ENCODE measurements at places on chromosomes 6 and 20.
A peak's percentile ranks its signal among the peaks of the same experiment; 100 is the strongest.

DNA sequence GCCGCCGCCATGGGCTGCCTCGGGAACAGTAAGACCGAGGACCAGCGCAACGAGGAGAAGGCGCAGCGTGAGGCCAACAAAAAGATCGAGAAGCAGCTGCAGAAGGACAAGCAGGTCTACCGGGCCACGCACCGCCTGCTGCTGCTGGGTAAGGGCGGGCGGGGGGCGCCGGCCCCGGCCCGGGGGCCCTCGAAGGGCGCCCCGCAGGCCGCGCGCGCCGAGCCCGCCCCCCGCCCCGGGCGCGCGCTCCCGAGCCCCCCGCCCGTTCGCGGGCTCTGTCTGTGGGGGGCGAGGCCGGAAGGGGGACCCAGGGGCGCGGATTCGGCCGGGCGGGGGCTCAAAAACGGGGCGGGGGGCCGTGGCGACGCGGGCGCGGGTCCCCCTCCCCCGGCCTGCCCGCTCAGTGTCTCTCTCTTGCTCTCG lies 39.2 kb downstream of the GNAS start:
- DNase-seq = peak; percentile 19

DNA sequence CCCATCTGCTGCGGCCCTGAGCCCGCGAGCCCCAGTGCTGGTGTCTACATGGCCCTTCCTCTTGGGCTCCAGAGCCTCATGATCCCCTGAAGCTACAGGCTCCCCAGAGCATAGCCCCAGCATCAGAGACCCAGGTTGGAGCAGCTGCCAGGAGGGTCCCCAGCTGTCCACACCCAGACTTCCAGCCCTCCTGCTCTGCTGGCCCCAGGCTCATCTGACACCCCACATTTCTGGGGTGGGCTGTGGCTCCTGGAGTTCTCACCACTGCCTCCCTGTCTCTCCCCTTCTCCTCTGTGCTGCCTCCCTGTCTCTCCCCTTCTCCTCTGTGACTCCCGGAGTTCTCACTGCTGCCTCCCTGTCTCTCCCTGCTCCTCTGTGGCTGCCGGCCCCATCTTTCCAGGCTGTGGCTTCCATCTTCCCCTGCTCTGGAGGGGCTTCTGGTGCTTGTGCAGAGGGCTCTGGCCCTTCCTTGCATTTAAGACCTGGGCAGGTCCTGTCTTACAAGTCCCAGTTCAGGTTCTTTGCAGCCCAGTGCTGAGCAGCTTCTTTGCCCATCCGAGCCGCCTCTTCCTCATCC lies 108.1 kb downstream of the ERMARD start:
- no peak for DNase-seq

- DNase-seq = no peak
Measured at GRCh38 chr6:79864421-79864820, 82.9 kb downstream of the ELOVL4 start.

GRCh38 chr20:17660667-17661066 lies 21.4 kb downstream of the RRBP1 start:
- DNase-seq = no peak

DNA sequence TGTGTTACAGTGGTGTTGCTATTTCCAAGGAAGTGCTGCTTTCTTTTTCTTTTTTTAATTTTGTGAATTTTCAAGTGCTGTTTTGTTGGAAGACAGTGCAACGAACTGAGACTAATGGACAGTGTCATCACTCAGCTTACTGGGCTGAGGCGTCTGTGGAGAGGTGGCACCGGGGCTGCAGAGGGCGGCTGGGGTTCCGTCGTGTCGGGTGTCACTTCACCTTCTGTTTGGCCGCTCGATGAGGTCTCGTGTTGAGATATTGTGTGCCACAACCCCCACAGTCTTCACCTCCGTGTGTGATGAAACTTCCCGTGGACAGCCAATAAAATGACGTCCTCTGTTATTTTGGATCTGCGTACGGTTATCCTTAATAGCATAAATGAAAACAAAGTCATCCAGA lies 149.4 kb upstream of the SNX9 start:
- DNase-seq = no peak

GRCh38 chr20:19934792-19935491 lies 82.2 kb upstream of the NAA20 start:
- DNase-seq = no peak

DNA sequence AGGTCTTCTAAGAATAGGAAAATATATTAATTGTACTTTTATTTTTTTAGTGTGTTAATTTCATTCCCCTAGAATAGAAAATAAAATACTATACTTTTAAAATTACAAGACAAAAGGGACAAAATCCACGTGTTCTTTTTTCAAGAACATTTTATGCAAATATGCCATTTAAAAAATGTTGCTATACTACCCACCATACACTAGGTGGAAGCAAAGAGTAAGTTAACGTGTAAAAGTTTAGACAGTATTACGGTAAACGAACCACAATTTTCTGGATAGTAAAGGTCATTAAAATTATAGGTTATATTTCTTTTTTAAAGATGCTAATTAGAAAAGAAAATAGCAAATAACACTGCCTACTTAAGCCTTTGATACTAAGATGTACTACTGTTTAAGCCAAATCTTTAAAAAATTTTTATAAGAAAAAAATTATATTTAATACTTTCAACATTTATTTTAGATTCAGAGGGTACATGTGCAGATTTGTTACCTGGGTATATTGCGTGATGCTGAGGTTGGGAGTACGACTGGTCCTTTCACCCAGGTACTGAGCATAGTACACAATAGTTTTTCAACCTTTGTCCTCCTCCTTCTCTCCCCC lies 287.6 kb downstream of the PHF3 start:
- no peak for DNase-seq

GRCh38 chr20:11140359-11140758 lies 466.6 kb upstream of the JAG1 start:
- no peak for DNase-seq

DNA sequence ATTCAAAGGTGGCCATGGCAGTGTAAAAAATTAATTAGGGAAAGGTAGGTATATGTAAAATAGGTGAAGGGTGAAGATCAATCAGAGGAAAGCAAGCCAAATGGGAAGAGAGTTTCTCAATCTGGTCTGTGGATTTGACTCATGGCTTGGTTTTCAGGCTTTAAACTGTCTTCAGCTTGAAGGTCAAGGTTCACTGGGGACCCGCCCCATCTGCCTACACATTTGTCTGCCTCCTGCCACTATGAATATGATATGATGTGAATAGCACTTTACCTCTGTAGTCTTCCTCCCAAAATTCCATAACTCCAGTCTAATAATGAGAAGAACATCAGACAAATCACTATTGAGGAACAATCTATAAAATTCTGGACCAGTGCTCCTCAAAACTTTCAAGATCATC lies 32.3 kb upstream of the THEMIS start:
- no peak for DNase-seq

DNA sequence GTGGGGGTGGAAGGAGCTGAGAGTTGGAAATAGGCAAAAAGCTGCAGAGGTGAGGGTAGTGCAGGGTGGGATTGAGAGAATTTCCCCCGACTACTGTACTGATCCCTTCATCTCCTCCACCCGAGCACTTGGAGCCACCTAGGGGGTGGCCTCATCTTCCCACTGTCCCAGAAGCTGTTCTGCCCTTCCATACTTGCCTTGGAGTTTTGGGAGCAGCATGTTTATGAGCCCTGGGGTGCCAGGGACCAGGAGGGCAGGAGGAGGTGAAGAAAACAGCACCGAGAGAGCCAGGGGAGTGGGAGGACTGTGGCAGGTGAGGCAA lies 34.0 kb upstream of the HLA-A start:
- no peak for DNase-seq

GRCh38 chr6:31532644-31533454 lies 4.1 kb downstream of the MCCD1 start:
- no peak for DNase-seq

GRCh38 chr6:51241376-51241775 lies 422.7 kb downstream of the TFAP2B start:
- no peak for DNase-seq

DNA sequence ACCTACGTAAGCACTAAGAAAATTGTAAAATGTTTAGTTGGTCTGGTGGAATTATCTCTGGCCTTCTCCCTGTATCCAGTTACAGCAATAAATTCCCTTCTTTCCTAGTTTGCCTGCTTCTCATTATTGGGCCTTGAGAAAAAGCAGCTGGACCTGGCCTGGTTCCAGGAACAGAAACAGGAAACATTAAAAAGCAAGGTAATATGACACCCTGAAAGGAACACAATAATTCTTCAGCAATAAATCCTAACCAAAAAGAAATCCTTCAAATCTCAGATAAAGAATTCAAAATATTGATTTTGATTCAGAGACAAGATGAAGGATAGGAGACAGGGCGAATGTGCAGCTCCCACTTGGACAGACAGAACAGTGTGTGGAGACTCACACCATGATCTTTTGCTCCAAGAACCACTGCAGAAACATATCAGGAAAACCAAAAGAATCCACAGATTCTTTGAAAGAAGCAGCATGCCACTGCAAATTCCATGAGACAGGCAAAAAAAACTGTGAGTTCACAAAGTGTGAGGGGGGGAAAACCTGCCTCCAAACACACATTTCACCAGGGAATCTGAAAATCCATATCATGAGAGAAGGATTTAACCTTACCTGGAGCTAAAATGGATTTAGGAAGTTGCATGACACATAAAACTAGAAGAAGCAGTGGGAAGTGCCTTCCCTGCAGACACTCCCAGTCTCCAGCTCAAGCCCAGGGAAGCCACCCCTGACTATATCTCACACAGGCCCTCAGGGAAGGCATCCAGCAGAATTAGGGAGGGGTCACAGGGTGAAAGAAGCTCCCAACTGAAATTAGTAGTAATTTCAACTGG lies 28.9 kb downstream of the TREM1 start:
- no peak for DNase-seq

DNA sequence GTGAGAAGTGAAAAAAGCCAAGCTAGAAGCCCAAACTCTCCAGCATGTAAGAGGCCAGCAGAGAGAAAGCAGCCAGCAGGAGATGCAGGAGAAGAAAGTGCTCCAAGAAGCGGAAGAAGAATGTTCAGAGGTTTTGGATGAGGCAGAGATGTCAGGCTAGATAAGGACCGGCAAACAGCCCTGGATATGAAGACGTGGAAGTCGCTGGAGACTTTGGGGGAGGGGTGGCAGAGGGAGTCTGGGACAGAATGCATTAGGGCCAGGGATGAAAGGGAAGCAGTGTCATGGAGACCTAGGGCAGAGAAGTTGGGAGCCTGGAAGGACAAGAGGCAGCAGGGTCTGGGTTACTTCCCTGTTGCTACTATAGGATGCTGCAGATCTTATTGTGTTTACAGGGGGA lies 5.3 kb upstream of the SCUBE3 start:
- no peak for DNase-seq

DNA sequence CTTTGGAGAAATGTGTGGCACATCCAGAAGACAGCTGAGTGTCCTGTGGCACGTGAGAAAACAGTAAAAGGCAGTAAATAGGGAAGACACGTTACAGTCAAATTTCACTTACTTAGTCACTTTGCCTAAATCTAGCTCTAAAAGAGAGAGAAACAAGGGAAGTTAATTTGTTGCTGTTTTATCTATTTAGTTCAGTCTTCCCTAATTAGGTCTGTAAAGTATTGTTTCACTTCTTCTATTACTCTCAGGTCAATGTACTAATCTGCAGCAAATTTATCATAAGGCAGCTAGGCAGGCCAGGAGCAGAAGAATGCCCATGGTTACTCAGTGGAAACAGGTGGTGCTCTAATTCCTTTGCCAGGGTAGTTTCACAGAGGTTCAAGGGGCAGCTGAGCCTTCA lies 124.3 kb upstream of the CNR1 start:
- no peak for DNase-seq

DNA sequence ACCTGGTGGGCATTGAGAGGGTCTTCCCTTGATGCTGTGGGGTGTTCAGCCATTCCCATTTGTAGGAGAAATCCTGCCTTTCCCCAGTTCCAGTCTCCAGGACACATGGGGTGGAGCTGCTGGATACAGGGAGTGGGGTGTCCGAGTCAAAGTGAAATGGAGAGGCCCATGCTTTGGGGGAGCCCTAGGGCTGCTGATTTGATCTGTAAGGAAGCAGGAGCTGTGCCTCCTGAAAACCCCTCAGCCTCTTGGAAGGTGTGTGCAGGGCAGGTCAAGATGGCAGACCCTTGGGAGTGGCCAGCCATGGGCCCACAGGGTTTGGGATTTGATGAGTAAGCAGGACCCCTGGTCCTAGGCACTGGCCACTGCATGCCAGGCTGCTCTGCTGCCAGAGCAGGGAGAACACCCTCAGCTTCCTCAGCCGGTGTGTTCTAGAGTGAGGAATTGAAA lies 82.0 kb downstream of the SERAC1 start:
- no peak for DNase-seq

DNA sequence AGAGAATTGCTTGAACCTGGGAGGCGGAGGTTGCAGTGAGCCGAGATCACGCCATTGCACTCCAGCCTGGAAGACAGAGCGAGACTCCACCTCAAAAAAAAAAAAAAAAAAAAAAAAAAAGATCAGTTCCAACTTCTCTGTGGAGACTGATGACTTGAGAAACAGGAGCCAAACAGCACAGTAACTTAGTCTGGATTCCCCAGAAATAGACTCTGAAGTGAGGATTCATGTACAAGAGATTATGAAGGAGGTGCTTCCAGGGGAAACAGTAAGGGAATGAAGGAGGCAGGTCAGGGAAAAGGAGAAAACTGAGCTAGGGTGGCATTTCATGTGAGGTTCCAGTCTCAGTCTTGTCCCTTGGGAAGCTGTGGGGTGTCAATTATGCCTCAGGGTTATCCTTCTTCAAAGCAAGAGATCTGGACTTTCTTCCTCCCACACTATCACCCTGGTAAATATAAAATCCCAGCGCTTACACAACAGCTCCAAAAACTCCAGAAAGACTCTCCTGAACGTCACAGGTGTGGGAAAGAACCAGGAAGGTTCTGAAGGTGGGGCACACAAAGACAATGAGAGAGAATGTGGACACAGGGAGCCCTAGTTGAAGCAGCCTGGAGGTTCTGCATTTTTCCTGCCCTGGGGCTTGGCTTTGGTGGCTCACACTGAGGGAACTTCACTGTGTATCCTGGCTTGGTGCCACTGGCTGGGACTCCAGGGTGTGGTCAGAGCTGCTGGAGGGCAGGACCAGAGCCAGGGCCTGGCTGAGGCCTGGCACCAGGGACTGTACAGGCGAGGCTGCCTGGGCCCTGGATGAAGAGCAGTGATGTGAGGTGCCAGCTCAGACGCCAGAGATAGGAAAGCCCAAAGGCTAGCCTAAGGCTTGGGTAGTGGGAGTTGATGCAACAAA lies 46.8 kb downstream of the PCNA start:
- DNase-seq = no peak

DNA sequence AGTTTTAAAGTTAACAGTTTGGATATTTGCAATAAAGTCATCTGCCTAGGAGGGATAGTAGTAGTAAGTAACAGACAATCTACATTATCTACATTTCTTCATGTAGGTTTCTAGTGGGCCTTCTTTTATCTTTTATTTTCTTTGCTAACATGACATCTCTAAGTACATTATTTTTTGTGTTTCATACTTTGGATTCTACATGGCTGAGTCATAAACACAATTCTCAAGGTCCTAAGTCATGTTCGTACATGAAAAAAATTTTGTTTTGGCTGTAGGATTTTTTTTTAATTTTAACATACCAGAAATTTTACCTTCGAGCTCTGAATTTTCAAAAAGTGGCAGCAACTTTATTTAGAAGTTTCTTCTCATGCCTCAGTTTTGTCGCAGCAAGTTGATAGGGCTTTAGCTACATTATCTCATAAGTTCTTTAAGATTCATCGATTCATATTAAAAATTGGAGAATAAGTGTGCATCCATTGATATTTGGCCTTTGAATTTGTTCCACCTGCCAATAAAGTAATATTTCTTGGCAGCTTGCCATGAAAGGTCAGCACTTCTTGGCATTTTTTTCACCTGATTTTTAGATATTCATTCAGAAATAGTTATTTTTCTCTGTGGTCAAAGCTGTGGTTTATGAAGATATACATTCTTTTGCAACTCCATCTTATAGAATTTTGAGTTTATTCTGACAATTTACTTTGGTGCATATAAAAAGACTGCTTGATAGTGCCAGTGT lies 146.2 kb downstream of the GRIK2 start:
- DNase-seq = no peak

Measured in activated effector memory CD4-positive, alpha-beta T cell treated with Interleukin-2 at 50 U/mL for 16 hours (primary cell).